ENCODE measurements at places on chromosomes 4 and X. TPM values are rescaled to one million over a fixed set of nuclear protein-coding genes. Genes with fewer than 3 reads are reported as not detected.

- H3K4me3 ChIP-seq: no peak overlapping the region
- H3K4me1 ChIP-seq: no peaks in the 10 kb centered on the region
- H3K36me3 ChIP-seq: no peaks in the 10 kb centered on the region
- H3K27ac ChIP-seq: no peak overlapping the region
Observed at GRCh38 chr4:126860308-126860707, 772.4 kb upstream of the INTU start.

DNA sequence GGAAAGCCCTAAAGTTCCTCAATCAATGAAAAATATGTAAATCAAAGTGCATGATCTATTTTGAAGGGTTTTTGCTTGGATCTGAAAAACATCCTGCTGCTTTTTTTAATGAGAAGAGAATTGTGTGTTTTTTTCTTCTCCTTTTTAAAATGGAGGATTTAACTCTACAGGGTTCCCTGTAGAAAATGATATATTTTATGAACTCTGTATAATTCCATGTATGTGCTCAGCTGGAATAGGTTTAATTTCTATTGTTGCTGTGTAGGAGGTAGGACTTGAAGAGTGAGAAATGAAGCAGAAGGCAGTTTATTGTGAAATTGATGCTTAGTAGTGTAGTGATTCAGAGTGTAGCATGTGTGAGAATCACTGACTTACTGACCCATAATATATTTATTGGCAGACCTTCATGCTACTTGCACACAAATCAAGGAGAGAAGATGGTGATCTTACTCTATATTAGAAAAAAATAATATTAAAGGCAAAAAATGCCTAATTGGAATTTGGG lies 286.8 kb upstream of the FSTL5 start:
- no peaks in the 10 kb centered on the region for H3K36me3 ChIP-seq
- DNase-seq: no peak
- H3K4me1 ChIP-seq: no peaks in the 10 kb centered on the region
- H3K27ac ChIP-seq: no peak overlapping the region

GRCh38 chr4:5043579-5043978 lies 7.7 kb upstream of the STK32B start:
- DNase-seq: no peak
- H3K27ac ChIP-seq: no peak overlapping the region
- H3K4me3 ChIP-seq: no peak overlapping the region
- H3K4me1 ChIP-seq: no peaks in the 10 kb centered on the region
- H3K27me3 ChIP-seq: no peaks in the 10 kb centered on the region

DNA sequence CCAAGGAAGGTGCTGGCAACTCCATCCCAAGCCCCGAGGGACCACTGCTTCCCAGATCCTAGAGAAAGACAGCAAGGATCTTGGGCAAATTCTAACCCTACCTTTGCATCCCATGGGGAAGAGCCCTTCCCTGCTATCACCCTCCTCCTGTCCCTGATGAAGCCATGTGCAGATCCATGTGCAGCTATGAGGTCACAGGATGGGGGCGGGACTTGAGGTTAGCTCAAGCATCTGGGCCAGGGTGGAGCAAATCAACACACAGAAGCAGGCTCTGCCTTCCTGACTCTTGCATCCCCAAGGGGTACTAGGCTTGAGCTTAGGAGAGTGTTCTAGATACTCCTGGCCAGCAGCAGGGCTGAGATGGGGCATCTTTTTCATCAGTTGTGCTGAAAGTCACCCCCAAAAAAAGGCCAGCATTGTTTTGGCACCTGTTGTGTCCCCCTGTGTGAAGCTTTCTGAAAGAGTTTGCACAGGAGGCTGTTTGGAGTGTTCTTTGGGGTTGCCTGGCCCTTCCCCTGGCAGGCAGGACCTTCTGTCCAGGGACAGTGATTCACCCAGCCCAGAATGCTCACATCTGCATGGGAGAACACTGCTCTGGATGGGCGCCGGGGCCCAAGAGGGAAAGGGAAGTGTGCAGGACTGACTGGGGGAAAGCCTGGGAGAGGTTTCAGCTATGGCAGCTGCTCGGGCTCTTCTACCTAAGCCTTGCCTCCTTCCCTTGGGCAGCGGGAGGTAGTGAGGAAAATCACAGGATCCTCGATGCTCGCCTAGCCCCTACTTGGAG lies 50.8 kb downstream of the PRPS1 start:
- no peaks in the 10 kb centered on the region for H3K27me3 ChIP-seq
- H3K4me3 ChIP-seq: peak overlapping the region; percentile 26
- peaks cover 1% of the 10 kb centered on the region for H3K36me3 ChIP-seq
- DNase-seq: peak; percentile 64
- H3K27ac ChIP-seq: peak overlapping the region; percentile 82

DNA sequence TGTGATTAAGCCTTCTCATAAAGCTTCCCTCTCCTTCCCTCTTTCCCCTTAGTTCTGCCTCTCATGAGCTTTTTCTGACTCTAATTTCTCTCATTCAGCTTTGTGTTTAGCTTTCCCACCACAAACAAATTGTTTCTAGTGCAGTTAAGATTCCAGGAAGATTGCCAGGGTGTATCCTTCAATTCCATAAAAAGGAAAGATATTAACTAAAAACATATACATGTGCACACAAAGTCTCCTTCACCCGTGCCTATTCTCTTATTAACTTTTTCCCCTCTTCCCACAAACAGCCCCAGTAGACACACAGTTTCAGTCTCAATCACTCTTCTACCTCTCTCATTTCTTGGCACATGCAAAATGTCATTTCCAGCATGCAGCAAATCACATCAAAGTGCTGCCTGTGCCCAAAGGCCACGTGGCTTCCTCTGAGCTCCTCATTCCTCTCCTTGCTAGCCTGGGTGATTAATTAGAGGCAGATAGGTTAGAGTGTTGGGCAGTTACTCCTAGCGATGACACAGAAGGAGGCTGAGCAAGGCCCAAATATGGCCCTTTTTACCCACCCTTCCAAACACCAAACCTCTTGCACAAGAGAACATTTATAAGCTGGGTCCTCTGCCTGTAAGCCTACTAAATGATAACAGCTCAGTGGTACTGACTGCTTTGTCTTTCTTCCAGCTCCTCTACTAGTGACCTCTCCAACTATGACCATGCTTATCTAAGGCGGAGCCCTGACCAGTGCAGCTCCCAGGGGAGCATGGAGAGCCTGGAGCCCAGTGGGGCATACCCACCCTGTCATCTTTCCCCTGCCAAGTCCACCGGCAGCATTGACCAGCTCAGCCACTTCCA lies 159.6 kb downstream of the SOWAHB start:
- H3K27me3 ChIP-seq: no peaks in the 10 kb centered on the region
- H3K27ac ChIP-seq: no peak overlapping the region
- no peak for DNase-seq
- H3K4me1 ChIP-seq: peaks cover 10% of the 10 kb centered on the region
- H3K36me3 ChIP-seq: no peaks in the 10 kb centered on the region

GRCh38 chrX:69387567-69388487 lies 116.3 kb upstream of the NALF2 start:
- H3K4me3 ChIP-seq: no peak overlapping the region
- no peaks in the 10 kb centered on the region for H3K4me1 ChIP-seq

- no peak for DNase-seq
- H3K27me3 ChIP-seq: peaks cover 3% of the 10 kb centered on the region
- H3K36me3 ChIP-seq: no peaks in the 10 kb centered on the region
- no peak overlapping the region for H3K4me3 ChIP-seq
- H3K27ac ChIP-seq: no peak overlapping the region
Observed at GRCh38 chr4:5789141-5789540, 78.1 kb downstream of the EVC start.

Gene XAGE1A
- total RNA-seq: not detected

Gene SPANXD
- total RNA-seq: not detected

Gene LINC00632
- 4.1 TPM for total RNA-seq

Gene P2RY4
- total RNA-seq: not detected

Gene MAGEA10
- not detected for total RNA-seq

Gene DCHS2
- not detected for total RNA-seq

Data from activated T-helper 1 cell treated with anti-CD3 and anti-CD28 coated beads, Interleukin-12 subunit alpha, Interleukin-12 subunit beta, Interleukin-2, Interleukin-4 antibody, amounts not matched to agents 30 ng/mL and 10 ng/mL and 1 ng/mL, durations not matched to agents 14 hours and 24 hours and 36 hours (primary cell).